Anterior cingulate cortex (tissue), 58 donors: ENCODE measurements at places on chromosomes 11 and 22.

GRCh38 chr11:77457340-77457739, 16.6 kb downstream of the PAK1 start:
- no peak for DNase-seq

GRCh38 chr11:61010466-61011228, 39.2 kb downstream of the CD6 start:
- no peak for DNase-seq

DNA sequence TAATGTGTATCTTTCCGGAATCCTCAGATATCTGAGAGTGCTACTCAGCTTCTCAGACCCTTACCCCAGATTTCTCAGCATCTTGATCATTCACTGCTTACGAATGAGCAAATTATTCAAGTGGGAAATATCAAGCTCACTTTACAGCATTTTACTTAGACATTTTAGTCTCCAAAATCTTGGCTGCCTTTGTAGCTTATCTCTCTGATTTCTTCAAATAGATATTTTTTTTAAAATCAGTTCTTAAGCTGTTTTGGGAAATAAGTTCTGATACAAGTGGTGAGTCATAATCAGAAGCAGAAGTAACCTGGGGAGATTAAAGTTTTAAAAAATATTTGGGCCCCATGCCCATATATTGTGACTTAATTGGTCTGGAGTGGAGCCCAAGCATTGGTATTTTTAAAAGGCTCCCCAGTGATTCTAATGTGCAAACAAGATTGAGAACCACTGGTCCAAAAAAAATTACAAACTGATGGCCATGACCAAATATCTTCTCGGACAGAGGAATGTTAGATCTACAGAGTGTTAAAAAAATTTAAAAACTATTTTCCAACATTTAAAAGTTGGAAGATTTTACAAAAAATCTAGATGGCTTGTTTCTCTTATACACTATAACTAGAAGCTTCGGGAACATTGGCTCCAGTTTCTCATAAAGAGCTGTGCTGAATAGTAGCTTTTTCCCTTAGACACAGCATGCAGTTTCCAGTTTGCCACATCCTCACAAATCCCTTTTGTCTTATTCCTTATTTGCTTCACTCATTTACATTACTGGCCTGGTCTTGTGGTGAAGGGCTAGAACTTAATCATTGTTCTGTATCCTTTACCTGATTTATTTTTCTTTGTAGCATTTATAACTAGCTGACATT, 87.8 kb upstream of the BMAL1 start:
- DNase-seq: no peak

GRCh38 chr22:30313527-30314363, 13.0 kb downstream of the TBC1D10A start:
- no peak for DNase-seq

DNA sequence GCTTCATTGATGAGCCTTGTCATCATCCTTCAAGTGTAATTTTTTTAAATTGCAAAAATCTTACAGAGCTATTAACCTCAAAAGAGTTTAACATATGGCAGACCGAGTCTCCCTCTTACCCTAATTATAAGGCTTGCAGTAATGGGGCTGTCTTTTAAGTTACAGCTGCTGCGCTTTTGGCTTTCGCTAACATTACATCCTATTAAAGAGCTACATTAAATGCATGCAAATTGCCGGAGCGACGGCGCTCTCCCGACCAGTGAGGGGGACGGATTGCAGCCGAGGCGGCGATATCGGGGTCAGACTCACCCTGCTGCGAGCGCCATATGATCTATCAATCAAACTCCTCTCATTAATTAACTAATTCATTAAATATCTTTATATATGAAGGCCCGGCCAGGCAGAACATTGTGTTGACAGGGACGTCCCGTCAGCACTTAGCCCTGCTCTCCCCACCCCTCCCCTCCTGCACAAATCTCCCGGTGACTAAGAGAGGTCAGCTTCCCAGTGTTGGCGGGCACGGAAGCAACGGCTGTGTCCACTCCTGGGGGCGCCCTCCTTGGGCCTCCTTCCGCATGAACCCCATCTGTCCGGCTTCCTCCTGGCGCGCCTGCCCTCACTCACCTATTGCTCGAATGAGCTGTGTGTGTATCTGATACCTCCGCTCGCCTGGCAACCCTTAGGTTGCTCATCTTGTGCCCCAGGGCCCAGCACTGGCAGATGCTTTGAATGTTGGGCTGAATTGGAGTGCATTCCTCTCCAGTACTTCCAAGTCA, 156.0 kb upstream of the CADM1 start:
- DNase-seq: no peak

DNA sequence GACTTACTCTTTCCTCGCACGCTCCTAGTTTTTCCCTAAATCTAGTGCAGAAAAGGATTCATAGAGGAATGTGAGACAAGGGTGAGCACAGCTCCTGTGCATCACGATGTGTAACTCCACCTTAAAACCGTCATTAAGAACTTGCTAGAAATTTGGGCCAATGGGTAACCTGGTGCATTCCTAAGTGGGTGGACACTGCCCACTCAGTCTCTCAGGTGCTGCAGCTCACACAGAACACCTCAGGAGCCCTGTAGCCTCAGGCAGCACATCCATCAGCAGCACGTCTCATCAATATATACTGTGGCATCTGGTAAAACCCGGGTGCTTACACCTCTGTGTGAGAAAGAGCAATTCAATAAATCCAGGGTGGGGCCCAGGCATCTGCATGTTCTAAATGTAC, 12.4 kb downstream of the POU2AF3 start:
- no peak for DNase-seq

DNA sequence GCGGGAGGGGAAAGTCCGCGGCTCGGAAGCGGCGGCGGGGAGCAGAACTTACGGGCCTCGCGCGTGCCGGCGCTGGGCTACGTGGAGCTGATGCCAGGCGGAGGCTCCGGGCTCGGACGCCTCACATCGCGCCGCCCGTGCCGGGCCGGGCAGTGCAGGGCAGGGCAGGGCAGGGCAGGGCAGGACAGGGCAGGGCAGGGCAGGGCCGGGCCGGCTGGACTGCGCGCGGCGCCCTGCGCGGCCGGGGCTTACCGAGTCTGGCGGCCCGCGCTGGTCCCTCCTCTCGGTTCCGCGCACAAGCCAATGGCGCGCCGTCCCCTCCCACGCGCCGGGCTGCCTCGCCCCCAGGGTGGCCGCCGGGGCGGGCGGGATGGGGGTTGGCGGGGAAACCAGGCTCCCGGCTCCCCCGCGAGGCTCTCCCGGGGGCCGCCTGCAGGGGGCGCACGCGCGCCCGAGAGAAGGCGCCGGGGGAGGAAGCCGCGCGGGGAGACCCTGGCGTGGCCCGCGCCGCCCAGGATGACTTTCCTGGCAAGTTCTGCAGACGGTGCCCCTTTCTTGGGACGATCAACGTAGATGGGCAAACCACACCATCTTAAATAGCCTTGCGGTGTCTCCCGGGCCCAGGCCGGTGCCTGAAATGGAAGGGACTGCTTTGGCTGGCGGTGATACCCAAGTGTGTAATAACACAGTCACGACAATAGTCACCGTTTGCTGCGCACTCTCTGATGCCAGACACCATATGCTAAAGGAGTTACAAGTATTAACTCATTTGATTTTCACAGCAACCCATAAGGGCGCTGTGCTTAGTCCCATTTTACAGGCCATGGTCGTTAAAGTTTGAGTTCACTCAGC, at the start of gene TP53I11:
Gene TP53I11, minus strand, starts transcription at position 259 of the 852 bp plus-strand sequence. CDS start 12,548 bp downstream, outside the sequence.
- DNase-seq: peak; percentile 25

DNA sequence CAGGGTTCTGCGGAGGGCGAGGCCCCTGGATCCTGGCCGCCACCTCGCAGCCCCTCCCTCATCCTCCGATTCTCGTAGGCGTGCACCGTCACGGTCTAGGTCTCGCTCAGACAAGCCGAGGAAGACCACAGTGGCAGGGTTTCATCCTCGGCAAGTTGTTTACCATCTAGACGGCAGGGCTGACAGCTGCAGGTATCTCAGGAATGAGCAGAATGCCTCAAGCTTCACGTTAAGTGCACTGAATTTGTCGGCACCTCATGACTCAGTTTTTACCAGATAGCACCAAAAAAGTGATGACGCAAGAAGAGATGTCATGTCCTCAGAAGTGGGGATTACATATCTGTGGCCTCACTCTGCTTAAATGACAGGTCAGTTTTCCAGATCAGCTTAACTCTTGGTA, 35.1 kb downstream of the WT1 start:
- no peak for DNase-seq

DNA sequence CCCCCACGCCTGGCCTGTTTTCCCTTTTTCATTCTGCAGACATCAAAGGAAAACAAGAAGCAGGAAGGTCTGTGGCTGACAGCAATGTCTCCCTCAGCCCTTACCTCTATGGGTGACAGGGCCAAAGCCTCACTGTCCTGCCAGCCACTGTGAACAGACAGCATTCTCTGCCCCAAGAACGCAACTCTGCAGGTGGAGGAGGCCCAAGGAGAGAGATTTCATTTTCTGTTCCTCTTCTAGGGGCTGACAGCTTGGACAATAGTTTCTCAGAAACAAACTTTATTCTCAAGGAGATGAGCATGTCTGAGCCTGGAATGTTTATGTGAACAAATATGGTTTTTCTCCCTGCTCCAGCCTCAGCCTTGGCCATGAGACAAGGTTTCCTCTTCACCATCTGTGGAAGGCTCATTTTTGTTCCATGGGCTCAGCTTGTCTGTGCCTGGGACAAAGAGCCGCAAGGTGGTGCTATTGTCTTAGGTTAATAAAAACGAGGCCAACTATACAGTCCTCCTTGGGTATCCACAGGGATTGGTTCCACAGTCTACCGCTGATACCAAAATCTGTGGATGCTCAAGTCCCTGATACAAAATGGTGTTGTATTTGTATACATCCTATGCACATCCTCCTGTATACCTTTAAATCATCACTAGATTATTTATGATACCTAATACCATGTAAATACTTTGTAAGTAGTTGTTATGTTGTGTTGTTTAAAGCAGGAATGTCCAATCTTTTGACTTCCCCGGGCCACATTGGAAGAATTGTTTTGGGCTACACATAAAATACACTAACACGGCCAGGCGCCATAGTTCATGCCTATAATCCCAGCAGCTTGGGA, 5.8 kb downstream of the PIWIL3 start:
- DNase-seq: peak; percentile 19

DNA sequence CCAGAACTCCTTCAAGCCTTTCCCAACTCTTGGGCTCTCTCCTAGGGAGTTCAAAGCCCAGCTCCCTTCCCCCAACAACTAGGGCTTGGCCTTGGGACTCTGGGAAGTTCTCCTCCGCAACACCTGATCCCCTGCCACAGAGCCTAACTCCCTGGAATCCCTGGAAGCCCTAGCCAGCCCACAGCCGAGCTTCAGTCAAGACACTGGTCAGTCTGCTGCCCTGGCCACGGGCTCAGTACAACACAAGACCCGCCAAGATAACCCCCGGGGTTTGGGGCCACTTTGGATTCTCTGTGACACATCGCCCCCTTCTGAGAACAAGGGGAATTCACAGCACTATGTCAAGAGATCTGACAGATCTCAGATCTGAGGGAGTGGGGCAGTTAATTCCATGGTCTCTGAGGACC, 58.3 kb downstream of the SLC22A12 start:
- DNase-seq: no peak

DNA sequence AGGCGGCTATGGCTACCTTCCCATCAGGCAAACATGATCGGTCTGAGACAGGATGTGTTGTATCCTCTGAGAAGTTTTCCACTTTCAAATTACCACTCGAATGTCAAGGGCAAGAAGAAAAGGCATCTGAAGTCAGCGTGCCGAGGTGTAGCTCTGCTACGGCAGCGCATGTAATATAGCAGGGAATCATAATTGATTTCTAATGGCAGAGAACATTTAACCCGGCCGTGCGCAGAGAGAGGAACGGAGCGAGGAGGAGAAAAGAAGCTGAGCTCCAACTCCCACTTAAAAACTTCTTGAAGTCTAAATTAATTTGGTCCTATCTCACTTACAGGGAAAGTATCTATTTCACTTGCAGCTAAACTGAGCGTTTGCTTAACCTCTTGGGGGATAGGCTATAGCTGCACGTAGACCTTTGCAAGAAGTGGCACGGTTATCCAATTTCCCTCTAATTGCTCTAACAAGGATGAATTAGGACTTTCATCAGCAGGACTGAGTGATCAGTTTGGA, 137.3 kb upstream of the KIRREL3 start:
- no peak for DNase-seq

- DNase-seq: no peak
Observed at GRCh38 chr11:14300661-14301304, 58.2 kb downstream of the RRAS2 start.

DNA sequence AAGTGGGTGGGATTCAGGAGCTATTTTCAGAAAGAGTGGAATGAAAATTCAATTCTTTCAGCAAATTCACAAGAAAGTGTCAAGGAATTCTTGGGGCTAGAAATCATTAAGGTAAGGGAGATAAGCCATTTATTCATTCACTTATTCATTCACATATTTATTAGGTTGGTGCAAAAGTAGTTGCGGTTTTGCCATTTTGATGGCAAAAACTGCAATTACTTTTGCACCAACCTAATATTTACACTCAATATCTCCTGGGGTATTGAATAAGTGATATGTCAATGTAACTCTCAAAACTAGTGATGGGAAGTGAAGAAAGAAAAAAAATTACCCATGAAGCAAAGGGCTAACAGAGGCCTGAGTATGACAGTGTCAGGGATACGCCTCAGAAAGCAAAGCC, at the start of gene OR10W1:
Gene OR10W1, minus strand, starts transcription at position 119 of the 400 bp plus-strand sequence. CDS start 402 bp downstream, outside the sequence.
- DNase-seq: no peak

DNA sequence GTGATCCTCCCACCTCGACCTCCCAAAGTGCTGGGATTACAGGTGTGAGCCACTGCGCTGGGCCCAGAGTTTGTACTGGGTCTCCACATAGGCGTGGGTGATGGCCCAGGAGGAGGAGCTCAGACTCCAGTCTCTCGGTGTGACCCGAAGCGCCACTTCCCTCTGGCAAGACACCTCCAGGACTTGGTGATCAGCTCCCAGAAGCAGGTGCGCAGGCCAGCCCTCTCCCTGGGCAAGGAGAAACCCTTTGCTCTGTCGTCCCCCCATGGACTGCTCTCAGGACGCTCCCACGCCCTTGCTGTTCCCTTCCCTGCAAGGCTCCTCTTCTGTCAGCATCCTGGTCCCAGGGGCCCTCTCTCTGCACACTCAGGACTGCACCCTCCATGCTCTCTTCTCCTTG, 5.5 kb upstream of the YPEL1 start:
- no peak for DNase-seq

DNA sequence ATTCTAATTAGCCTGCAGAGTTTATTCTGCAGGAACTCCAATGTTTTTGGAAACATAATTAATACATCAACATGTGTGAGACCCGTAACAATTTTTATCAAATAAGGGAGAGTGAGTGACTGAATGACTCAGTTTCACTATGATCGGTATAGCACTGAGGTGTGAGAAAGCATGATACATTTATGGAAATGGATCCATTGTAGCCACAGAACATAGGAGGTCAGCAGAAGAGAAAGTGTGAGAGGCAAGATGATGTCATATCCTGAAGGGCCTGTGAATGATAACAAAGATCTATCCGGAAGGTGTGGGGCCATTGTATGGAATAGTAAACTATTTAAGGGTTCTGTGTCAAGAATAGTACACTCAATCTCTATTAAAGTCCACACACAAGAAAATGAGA, 1406.1 kb upstream of the TENM4 start:
- no peak for DNase-seq

DNA sequence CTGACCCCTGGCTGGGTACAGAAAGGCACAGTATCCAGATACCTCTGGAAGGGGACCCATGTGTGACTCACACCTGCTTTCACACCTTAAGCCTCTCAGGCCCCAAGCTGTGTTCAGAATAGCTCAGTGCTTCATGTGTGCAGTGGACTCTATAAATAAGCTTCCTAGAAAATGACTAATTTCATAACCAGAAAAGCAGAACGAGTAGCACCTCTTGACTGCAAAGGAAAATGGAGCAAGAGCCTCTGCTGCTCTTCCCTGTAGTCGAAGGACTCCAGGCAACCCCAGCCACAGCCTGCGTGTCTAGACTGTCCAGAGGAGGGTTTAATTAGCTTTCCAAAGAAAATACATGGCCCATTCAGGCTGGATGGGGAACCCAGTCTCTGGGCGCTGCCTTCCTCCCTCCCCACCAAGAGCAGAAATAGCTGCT, 23.1 kb downstream of the PTPN5 start:
- no peak for DNase-seq
